ENCODE measurements at places on chromosomes 5 and 9. TPM values are rescaled to one million over a fixed set of nuclear protein-coding genes. Genes with fewer than 3 reads are reported as not detected.

PRDM9 gene
- total RNA-seq = not detected

SPATA6L gene
- total RNA-seq = 2.5 TPM

PRLR gene
- total RNA-seq = 2.8 TPM

DNA sequence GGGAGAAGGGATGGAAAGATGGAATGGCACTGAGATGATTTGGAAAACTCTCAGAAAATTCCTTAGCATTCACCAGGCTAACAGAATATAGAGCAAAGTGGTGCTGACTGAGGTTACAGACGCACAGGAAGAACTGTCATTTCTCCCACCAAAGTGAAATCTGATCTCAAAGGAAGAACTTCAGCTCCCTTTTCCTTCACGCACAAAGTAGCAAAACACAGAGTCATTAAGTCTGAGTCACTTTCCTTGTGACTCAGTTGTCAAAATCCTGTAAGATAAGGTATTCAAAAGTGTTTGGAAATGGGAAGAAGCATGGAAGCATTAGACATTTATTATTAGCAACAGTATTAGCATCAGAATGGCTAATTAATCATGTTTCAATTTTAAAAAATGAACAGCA is 11.7 kb downstream of the MPDZ start:
- no peaks in the 10 kb centered on the region for H3K27me3 ChIP-seq
- no peaks in the 10 kb centered on the region for H3K36me3 ChIP-seq
- no peak overlapping the region for H3K4me3 ChIP-seq
- no peak overlapping the region for H3K27ac ChIP-seq

- no peaks in the 10 kb centered on the region for H3K4me1 ChIP-seq
- H3K4me3 ChIP-seq = no peak overlapping the region
- H3K27ac ChIP-seq = no peak overlapping the region
- H3K36me3 ChIP-seq = no peaks in the 10 kb centered on the region
- peaks cover 6% of the 10 kb centered on the region for H3K27me3 ChIP-seq
Measured at GRCh38 chr9:32957358-32957757, 44.1 kb downstream of the APTX start.

DNA sequence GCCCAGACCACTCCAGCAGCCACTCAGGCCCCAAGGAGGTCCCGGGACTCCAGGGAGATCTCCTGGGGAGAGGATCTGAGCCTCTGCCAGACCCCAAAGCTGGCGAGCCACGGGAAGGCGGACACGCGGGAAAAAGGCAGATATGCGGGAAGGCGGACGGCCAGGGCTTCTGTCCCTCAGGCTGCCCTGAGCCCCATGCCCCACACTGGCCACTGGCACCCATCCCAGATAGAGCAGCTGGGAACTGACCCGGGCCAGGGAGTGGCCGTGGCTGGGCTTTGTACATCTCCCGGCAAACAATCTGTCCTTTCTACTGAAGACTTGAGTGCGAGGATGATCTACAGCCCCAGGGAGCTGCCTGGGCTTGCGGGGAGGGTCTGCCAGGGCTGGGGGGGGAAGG is 21.1 kb upstream of the NOTCH1 start:
- H3K27ac ChIP-seq = peak overlapping the region; percentile 36
- no peak for DNase-seq

GRCh38 chr5:171714851-171715250 is 70.8 kb upstream of the SMIM23 start:
- H3K4me3 ChIP-seq = no peak overlapping the region
- H3K4me1 ChIP-seq = no peaks in the 10 kb centered on the region
- no peak for DNase-seq
- no peak overlapping the region for H3K27ac ChIP-seq
- H3K36me3 ChIP-seq = no peaks in the 10 kb centered on the region

DNA sequence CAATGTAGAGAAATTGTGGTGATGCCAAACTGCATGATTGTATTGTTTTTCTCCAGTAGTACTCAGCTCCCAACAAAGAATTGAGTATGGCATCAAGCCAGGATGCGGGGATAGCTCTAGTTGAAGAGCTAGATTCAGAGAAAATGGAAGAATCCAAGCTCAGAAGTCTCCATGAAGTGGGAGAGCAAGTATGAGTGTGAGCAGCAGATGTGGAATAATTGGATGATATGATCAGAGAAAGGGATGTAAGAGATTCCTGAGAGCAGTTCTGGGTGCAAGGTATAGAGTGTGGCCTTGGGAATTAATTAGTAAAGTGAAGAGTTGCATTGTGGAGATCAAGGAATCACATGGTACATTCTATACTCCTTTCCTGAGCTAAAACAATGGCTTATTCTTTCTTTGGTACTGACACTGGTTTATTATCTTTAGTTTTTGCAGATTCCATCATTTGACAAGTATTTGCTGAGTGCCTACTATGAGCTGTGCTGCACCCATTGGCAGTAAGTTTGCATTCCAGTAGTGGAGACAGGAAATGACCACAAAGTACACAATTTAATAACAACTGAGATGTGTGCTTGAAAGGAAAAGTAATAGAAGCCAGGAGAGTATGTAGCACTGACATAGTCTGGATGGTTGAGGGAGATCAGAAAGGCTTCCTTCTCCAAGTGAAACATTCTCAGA is 177.1 kb downstream of the CPLANE1 start:
- H3K36me3 ChIP-seq = no peaks in the 10 kb centered on the region
- H3K4me3 ChIP-seq = no peak overlapping the region
- no peaks in the 10 kb centered on the region for H3K4me1 ChIP-seq
- DNase-seq = no peak

DNA sequence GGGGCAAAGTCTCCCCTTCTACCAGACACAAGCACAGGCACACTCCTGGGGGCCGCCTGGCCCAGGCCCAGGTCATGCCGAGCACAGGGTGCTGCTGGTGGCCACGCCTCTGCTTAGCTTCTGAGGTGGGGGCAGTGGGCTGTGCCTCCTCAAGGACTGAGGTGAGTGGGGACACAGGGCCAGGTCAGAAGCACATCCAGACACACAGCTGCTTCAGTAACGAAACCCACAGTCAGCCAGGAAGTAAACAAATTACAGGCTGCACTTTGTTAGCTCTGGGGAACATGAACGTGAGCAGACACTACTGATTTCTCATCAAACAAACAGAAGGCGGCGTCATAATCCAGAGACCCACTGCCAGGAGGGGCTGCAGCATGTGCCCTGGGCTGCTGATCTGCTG is 192.4 kb downstream of the HSPA4 start:
- no peaks in the 10 kb centered on the region for H3K36me3 ChIP-seq
- H3K27ac ChIP-seq = no peak overlapping the region
- no peaks in the 10 kb centered on the region for H3K4me1 ChIP-seq
- no peak overlapping the region for H3K4me3 ChIP-seq
- DNase-seq = no peak

GRCh38 chr9:35526087-35526801 is 36.3 kb downstream of the RUSC2 start:
- no peak overlapping the region for H3K27ac ChIP-seq
- DNase-seq = no peak
- H3K4me1 ChIP-seq = no peaks in the 10 kb centered on the region
- no peaks in the 10 kb centered on the region for H3K27me3 ChIP-seq
- no peak overlapping the region for H3K4me3 ChIP-seq

GRCh38 chr5:7871653-7872052 is 2.7 kb downstream of the MTRR start:
- H3K4me1 ChIP-seq = peaks cover 6% of the 10 kb centered on the region
- H3K36me3 ChIP-seq = peaks cover 38% of the 10 kb centered on the region
- no peak overlapping the region for H3K27ac ChIP-seq
- no peak for DNase-seq

GRCh38 chr5:177067503-177067902 is 19.2 kb upstream of the FGFR4 start:
- H3K36me3 ChIP-seq = no peaks in the 10 kb centered on the region
- no peak for DNase-seq
- H3K27me3 ChIP-seq = no peaks in the 10 kb centered on the region

DNA sequence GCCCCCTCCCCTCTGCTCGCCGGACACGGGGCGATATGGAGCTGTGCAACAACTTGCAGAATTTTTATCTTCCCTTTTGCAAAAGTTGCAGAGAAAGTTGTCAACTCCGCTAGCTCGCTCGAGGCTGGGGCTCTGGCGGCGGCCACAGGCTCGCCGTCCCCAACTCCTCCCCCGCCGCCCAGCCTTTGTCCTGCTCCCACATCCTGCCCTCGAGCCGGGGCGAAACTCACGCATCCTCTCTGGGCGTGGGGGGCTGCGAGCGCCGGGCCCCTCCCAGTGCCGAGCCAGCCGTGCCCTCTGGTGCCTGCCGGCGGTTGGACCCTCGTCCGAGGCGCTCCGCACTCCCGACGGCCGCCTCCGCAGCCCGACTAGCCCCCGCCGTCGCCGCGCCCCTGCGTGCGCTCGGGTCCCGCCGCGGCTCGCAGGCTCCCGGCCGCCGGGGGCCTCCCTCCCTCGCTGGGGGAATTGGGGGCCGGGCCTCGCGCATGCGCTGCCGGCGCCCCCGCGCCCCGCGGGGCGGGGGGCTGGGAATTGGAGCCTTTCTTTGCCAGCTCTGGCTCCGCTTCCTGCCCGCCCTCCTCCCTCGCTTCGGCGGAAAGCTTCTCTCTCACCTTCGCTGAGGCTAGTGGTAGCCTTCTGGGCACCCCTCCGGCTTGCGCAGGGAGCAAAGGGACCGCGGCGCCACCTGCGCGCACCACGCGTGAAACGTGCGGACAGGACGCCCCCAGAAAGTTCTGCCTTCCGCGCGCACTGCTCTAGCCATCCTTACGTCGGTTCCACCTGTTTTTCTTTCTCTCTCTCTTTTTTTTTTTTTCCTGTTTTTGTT is at the start of gene CCNJL:
Gene CCNJL (minus strand): TSS at position 431 of the 826 bp plus-strand sequence. CDS start 641 bp downstream, outside the sequence.
- peak within 1 kb of the TSS; percentile 71 for H3K4me3 ChIP-seq
- H3K27me3 ChIP-seq = no peaks in the 10 kb centered on the region
- no peaks in the 10 kb centered on the region for H3K36me3 ChIP-seq
- DNase-seq = no peak
- H3K27ac ChIP-seq = no peak within 1 kb of the TSS
- peaks cover 29% of the 10 kb centered on the region for H3K4me1 ChIP-seq

GRCh38 chr5:89721353-89721752 is 688.2 kb downstream of the CETN3 start:
- no peaks in the 10 kb centered on the region for H3K27me3 ChIP-seq
- no peak overlapping the region for H3K4me3 ChIP-seq
- H3K36me3 ChIP-seq = no peaks in the 10 kb centered on the region
- no peak overlapping the region for H3K27ac ChIP-seq

GRCh38 chr9:83220730-83221129 is 157.8 kb upstream of the RASEF start:
- DNase-seq = no peak
- no peak overlapping the region for H3K27ac ChIP-seq
- no peak overlapping the region for H3K4me3 ChIP-seq
- H3K36me3 ChIP-seq = no peaks in the 10 kb centered on the region
- H3K27me3 ChIP-seq = no peaks in the 10 kb centered on the region
- peaks cover 24% of the 10 kb centered on the region for H3K4me1 ChIP-seq

Data from esophagus squamous epithelium (tissue), 5 donors.